ENCODE measurements at places on chromosomes 4 and X.
A peak's percentile ranks its signal among the peaks of the same experiment; 100 is the strongest.

DNA sequence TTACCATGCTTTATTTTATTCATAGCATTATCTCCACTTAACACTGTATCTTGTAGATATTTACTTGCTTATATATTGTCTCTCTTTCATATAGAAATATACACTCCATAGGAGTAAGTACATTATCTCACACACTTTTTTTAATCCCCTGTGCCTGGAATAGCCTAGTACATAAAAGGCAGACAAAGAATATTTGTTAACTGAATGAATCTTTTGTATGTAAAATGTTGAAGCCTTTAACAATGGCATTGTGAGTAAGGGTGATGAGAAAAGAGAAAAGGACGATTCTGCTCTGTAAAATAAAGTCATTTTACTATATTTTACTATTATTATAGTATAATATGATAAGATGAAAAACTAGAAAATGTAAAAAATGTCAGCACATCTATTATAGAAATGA lies 97.7 kb upstream of the PDHA2 start:
- DNase-seq = no peak

DNA sequence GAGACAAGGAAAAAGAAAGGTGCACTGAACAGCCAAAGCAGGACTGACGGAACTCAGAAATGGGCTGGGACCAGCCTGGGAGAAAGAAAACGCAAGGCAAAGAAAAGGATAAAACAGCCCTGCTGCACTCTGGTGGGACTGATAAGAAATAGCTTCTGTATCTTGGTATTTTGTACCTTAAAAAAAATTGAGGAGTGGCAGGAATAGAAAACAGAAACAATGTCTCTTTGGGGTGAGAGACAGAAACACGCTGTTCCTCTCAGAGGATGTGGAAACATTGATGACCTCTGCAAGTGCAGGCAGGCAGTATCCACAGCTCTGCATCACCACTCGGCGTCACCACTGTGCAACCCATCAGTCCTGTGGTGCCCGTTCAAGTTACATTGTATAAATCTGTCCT lies 152.5 kb upstream of the SPRY1 start:
- no peak for DNase-seq

DNA sequence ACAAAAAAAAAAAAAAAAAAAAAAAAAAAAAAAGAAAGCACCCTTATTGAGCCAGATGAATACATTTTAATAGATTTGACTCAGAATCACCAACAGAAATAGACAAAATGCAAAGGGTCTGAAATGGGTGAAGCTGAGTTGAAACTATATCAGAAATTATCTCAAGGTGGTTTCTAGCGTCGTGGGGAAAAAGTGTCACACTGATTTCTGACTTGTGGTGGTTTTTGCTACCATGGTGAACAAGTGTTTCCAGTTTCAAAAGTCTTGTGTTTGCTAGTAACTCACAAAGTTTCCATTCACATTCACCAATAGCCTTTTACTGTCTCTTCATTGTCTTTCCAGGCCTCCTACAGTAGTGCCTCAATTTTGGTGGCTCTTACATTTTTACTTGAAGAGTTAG lies 135.5 kb downstream of the ARHGAP24 start:
- no peak for DNase-seq

DNA sequence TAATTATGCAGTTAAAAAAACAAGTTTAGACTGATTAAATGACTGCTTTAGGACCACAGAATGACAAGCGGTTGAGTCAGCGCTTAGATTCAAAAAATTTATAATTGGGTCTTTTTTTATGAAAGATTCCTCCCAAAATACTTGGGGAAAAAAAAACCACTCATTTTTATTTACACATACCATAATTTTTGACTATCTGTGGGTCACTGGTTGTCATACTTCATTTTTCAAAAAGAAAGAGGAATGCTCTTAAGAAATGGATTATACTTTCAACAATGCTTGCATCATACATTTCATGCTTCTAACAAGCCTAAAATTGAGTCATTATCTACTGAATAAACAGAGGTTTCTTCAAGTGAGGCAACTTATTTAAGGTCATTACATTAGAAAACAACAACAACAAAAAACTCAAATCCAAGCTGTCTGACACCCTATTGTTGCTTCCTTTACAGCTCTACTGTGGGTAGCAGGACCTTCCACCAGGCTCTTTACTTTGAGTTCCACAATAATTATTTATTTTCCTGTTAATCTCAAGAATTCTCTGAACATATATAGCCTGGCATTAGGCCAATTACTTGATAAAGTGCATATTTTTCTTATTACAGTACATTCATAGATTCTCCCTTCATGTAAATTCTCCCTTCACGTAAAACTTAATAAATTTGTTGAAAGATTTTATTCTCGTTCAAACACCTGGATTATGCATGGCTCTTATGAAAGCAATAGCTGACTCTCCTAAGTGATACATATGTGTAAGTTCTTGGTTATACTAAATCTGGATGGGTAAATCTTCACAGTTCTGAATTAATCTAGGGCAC lies 445.5 kb downstream of the PCDH10 start:
- no peak for DNase-seq

GRCh38 chr4:140302151-140302859 lies 71.1 kb upstream of the SCOC start:
- DNase-seq = no peak

GRCh38 chrX:150352114-150352513 lies 11.0 kb upstream of the MAMLD1 start:
- no peak for DNase-seq

DNA sequence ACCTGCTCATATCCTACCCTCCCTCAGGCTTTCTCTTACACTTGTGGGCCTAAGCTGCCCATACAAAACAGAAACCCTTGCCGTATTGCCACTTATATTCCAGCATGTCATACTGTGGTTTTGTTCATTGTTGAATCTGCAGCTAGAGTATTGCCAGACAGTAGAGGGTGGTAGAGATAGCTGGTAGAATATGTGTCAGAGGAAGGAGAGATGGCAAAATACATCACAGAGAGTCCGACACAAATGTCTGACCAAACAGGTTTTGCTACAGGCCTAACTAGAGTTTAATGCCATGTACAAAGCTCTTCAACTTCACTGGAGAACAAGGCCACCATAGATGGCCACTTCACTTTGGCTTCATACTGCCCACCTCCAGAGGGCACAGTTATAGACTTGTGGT lies 160.1 kb downstream of the EFHC2 start:
- no peak for DNase-seq

- DNase-seq = no peak
Observed at GRCh38 chr4:146834263-146835034, 111.2 kb downstream of the TTC29 start.

GRCh38 chr4:29927895-29928294 lies 792.3 kb upstream of the PCDH7 start:
- no peak for DNase-seq

DNA sequence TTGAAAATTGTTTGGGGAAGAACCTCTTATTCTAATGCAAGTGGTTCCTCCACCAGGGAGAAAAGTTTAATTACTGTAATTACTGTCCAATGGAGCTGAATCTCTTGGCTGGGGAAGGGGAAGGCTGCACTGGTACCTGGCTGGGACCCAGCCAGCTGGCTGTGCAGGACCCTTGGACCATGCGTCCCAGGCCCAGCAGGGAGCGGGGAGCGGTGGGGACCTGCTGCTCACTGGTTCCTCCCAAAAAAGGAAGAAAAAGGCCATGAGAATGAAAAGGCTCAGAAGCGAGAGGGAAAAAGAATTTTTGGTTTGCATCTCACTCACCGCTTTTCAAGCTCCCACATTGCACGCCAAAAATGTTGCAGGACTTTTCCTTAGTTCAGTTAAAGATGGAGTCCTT lies 333.5 kb downstream of the FAM47B start:
- no peak for DNase-seq

GRCh38 chrX:1537031-1537715 lies at the start of gene P2RY8:
Gene P2RY8 (minus strand): TSS chrX:1537185. CDS start chrX:1466558, 70,627 bp downstream.
- DNase-seq = peak; percentile 85

DNA sequence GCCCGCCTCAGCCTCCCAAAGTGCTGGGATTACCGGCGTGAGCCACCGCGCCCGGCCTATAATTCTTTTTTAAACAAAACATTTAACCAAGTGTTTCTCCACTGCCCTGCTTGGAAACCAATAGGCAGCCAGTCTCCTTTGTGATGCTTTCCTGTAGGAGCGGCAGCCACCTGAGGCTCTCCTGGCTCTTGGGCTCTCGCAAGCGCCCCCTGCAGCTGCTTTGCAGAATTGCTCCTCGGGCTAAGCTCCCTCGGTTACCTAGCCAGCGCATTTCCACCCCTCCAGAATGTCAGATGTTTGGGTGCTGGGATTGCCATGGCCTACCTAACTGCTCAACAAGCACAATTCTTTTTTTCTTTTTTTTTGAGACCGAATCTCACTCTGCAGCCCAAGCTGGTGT lies 7.7 kb downstream of the S100P start:
- peak; percentile 76 for DNase-seq

DNA sequence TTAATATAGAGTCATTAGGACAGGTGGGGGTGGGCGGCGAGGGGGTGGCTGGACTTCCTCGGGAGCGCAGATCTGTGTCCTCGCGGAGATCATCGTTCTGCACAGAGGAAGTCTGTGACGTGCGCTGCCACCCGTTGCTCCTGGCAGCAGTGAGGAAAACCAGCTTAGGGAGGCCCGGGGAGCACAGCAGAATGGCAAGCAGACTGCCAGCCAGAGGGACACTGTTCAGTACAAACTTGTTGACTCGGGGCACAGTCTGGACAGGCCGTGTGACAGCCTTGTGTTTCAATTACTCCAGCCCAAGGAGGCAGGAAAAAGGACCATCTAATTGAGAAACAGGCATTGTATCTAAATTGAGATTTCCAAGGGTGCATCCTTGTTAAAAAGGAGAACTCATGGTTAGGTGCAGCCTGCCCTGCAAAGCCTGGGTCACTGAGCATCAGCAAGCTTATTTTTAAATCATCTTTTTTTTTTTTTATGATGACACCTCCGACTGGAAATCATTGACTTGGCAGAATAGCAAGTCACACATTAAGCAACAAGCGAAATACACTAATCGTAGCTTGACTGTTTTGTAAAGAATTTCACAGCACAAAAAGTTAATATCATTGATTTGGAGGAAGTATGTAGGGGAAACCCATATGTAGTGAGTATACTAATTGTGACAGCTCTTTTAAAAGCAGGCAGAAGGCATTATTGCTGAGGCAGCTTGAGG lies 512.0 kb upstream of the FAT1 start:
- DNase-seq = no peak

- DNase-seq = no peak
Observed at GRCh38 chr4:73308286-73308685, 49.7 kb upstream of the ANKRD17 start.

DNA sequence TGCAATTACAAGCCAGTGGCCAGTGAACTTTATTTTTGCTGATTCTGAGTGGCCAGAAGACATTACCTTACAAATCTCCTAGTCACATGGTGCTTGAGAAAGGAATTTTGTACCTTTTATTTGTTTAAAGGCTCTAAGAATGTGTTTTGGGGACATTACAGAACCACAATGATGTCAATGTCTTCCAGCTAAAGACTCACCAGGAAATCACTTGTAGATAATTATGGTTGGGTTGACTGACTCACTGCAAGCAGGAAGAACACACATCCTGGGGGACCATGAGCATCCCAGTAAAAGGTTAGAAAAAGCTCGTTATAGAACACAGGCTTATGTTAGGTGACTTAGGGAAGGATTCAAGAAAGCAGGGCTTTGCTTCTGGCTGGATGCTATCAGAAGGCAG lies 119.4 kb upstream of the FAM9B start:
- no peak for DNase-seq

DNA sequence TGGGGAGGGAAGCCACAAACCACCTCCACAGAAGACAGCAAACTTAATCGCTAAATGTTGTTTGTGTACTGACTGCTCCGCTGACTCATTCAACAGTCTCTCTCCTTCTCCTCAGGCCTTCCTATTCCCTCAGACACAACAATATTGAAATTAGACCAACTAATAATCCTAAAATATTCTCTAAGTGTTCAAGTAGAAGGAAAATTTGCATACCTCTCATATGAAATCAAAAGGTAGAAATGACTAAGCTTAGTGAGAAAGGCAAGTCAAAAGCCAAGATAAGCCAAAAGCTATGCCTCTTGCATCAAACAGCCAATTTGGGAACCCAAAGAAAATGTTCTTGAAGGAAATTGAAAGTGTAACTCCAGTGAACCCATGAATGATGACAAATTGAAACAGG lies 75.7 kb upstream of the ARHGAP24 start:
- no peak for DNase-seq

GRCh38 chr4:7705062-7705461 lies 234.6 kb downstream of the AFAP1 start:
- DNase-seq = no peak

GRCh38 chr4:130210864-130211263 lies 1114.9 kb downstream of the C4orf33 start:
- no peak for DNase-seq

DNA sequence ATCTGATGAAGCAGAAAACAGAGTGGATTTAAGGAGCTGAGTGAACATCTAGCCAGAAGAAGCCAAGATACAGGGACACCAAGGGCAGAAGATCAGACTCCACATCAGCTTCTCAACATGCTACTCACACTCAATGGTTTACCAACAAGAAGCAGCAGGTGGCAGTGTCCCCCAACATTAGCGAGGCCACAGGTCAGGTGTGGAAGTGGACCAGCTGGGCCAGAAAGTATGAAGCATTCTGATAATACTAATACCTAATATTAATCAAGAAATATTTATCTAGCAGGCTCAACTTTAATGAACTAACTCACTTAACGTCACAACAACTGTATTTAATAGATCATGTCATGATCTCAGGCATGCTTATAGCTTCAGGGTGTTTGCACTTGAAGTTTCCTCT lies 73.4 kb upstream of the TTC29 start:
- peak; percentile 66 for DNase-seq

- no peak for DNase-seq
Observed at GRCh38 chr4:73258436-73258685, 237 bp downstream of the ANKRD17 start.

GRCh38 chr4:25908491-25908901 lies 5.5 kb upstream of the SMIM20 start:
- no peak for DNase-seq

DNA sequence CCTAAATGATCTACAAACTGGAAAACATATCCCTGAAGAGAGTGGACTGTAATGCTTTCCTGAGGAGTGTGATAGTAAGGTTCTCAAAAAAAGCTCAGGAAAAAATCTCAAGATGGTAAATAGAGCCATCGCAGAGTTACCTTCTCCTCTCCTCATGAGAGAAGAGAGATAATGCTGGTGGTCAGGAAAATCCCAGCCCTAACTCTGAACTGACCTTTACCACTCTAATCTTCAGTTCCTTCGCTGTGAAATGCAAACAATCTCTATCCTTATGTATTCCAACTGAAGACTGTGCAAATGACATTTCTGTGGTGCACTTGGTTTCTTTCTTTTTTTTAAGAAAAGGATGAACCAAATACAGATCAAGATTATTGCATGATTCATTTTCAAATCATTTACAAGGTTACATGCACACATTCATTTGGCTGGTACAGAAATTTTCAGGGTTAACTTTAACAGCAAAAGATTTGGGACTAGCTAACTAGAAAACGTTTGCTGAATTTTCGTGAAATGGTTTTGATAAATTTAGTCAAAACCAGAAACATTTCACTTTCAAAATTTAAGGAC lies 8.3 kb downstream of the PPM1K start:
- DNase-seq = no peak

DNA sequence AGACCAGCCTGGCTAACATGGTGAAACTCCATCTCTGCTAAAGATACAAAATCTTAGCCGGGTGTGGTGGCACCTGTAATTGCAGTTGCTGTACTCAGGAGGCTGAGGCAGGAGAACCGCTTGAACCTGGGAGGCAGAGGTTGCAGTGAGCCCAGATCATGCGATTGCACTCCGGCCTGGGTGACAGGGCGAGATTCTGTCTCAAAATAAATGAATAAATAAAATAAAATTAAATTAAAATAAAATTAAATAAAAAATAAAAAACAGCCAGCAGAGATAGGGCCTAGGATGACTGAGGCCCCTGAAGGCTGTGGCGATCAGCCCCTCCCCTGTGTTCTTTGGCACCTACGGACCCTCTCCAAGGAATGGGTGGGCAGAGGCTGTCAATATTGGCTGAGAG lies 22.8 kb upstream of the IL3RA start:
- DNase-seq = no peak

Measured in stimulated activated CD8-positive, alpha-beta memory T cell treated with anti-CD3 and anti-CD28 coated beads, Interleukin-4, amount 100 ng/mL, for 48 hours (primary cell).